Stimulated activated CD4-positive, alpha-beta T cell treated with anti-CD3 and anti-CD28 coated beads, TNF-alpha, amount 100 ng/mL, for 1 hour (primary cell): ENCODE measurements at places on chromosomes 1 and 21.

DNA sequence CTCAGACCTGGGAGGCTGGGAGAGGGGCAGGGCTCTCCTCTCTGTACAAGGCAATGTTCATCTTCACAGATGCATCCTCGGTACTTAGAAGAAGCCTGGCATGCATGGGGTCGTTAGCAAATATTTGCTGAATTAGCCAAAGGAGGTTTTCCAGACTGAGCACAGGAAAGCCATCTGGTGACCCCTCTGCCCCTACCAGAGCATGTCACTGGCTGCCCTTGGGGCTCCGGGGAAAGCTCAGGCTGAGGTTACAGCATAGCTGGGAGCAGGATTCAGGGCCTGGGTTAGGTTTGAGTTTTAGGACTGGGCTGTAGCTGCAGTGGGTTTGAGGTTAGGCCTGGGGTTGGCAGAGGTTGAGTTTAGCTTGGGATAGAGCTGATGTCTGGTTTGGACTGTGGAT, 43.4 kb upstream of the ZBTB40 start:
- no peak for DNase-seq

- no peak for DNase-seq
Measured at GRCh38 chr1:168236836-168237611, 11.2 kb downstream of the SFT2D2 start.

GRCh38 chr1:90963651-90964050, 58.2 kb downstream of the ZNF644 start:
- DNase-seq: no peak

- DNase-seq: no peak
Measured at GRCh38 chr1:206925106-206925736, 3.5 kb upstream of the FCMR start.
